Uterine smooth muscle cell (primary cell): ENCODE measurements at places on chromosomes 3 and 15. TPM values are rescaled to one million over a fixed set of nuclear protein-coding genes. Genes with fewer than 3 reads are reported as not detected.

IQCB1 gene
- 19.7 and 22.8 TPM in 2 replicates for total RNA-seq

MAPKBP1 gene
- 32.2 and 36.5 TPM in 2 replicates for total RNA-seq

UBA7 gene
- 32.4 and 52.2 TPM in 2 replicates for total RNA-seq

USP50 gene
- total RNA-seq = 0.62 TPM in 1 of 2 replicates, not detected in the other

NLGN1 gene
- total RNA-seq = 11.2 and 20.1 TPM in 2 replicates

FBN1 gene
- 481 and 802 TPM in 2 replicates for total RNA-seq

SPATA12 gene
- total RNA-seq = 0.11 TPM in 1 of 2 replicates, not detected in the other

DHX36 gene
- total RNA-seq = 48.8 and 59.5 TPM in 2 replicates
